LoVo (cell line): ENCODE measurements at places on chromosomes 3 and 15.

DNA sequence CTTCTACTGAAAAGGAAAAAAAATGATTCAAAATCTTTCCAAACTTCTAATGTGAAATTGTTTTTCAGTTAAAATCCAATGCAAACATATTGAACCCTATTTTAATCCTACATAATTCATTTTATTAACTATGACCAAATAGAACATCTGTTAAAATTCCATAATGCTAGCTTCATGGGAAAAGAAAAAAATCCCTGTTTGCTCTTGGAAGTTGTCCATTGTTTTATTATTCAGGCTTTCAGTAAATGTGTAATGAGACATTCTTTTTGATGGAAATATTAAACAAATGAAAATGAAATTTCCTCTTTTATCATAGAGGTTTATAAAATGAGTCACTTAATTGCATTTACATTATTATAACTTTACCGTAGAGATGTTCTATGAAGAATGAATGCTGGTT lies 49.5 kb downstream of the SLC25A26 start:
- DNase-seq: no peak

- DNase-seq: no peak
Observed at GRCh38 chr3:81289676-81290075, 471.8 kb downstream of the GBE1 start.

DNA sequence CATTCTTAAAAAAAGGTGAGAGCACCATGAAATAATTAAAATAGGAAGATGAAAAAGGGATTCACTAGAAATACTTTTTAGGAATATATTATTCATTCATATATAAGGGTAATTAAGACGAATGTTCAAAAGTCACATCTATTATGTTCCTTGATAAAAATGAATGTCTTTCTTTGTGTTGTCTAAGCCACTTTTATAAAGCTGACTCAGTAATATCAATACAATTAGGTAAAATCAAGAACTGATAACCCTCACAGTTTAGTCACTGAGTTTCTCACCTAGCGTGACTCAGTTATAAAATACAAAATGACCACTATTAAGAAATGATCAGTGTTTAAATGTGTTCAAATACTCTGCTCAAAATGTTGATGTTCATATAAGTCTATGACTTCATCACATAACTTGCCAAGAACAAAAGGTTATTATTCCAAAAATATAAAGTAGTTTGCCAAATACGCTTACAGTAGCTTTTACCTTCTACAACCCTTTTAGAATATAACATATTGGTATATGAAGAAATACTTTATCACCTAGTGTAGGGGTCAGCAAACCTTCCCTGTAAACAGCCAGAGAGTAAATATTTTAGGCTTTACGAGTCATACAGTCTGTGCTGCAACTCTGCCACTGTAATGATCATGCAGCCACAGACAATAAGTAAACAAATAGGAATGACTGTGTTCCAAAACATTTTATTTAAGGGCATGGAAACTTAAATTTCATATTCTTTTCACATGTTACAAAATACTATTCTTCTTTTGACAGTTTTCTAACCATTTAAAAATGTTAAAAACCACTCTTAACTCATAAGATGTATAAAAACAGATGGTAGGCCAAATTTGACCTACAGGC lies 369.8 kb downstream of the TBC1D5 start:
- DNase-seq: no peak

DNA sequence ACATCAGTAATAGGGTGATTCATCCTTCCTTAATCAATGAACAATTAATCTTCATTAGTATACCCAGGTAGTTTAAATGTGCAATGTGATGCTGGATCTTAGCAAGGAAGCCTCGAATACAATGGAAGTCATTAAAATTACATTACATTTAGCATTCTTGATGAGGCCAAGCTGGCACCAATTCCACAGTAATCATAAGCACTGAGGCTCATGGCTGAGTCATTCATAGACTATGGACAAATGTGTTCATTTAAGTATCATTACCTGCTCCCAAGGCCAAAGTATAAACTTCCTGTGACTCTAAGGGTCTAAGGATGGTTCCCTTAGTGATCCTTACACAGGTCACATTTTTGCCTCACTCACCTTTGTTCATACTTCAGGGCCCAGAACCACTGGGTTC lies 266.4 kb upstream of the CDIN1 start:
- no peak for DNase-seq

DNA sequence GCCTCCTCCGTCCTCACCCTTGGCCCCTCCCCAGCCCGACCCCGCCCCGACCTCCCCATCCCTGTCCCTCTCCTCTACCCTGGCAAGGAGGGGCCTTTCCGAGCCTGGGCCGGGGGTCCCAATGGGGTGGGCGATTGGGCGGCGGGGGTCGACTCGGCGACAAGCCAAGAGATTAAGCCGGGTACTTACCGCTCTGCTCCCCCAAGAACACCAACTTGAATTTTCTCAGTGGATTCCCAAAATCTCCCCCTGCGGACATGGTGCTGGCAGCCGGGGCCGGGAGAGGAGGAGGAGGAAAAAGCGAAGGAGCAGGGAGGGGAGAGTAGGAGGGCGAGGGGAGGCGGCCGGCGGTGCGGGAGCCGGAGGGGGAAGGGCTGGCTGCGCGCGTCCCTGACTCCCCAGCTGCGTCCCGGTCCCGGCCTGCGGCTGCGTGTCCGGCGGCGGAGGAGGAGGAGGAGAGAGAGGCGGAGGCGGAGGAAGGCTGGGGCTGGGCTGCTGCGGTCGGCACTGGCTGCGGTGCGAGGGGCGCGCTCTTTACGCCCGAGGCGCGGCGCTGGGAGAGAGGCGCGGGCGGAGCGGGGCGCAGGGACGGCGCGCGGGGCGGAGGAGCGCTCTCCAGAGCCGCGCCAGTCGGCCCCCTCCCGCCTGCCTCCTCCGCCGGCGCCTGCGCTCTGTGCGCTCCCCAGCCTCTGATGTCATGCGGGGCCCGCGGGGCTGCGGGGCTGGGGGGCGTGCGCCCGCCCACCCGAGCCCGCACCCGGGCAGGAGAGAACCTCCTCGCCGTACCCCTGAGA lies at the start of gene RAB6B:
RAB6B (minus strand) TSS at position 675 of the 794 bp plus-strand sequence; CDS start at position 259, 416 bp downstream.
- peak; percentile 56 for DNase-seq
